Stimulated activated CD8-positive, alpha-beta memory T cell treated with anti-CD3 and anti-CD28 coated beads, Interleukin-4, amount 100 ng/mL, for 1 hour (primary cell): ENCODE measurements at places on chromosomes 12 and 14.

GRCh38 chr12:93483151-93483807 lies 16.0 kb downstream of the MRPL42 start:
- no peak for DNase-seq

DNA sequence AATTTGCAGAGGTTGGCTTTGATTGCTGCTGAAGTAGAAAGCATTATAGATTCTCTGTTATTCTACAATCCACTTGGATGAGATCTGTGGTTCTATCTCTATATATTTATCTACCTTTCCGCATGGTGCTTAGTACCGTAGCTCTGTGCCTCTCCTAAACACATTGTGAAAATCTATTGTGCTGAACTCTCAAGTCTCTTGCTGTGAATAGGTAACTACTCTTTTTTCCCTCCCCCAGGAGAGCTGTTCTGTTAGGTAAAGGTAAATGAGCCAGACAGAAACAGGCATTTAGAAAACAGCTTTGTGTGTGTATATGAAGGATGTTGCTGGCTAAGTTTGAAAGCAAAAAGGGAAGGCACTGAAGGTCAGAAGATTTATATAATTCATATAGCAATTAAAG lies 112.6 kb downstream of the BRMS1L start:
- no peak for DNase-seq

DNA sequence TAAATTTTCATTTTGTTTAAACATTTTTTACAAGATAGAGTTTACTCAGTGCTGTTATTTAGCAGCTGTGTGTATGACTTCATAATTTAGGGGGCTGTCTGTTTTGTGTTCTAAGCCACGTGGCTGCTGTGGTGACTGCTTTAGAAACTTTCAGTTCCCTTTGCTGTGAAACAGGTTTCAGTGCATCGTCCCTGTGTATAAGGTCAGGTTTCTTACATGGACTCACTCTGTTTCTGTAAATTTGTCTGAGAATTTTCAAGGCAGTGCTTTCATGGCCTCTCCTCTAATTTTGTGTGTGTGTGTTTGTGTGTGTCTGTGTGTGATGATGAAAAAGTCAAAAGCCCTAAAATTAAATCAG lies 32.4 kb downstream of the BICD1 start:
- no peak for DNase-seq

DNA sequence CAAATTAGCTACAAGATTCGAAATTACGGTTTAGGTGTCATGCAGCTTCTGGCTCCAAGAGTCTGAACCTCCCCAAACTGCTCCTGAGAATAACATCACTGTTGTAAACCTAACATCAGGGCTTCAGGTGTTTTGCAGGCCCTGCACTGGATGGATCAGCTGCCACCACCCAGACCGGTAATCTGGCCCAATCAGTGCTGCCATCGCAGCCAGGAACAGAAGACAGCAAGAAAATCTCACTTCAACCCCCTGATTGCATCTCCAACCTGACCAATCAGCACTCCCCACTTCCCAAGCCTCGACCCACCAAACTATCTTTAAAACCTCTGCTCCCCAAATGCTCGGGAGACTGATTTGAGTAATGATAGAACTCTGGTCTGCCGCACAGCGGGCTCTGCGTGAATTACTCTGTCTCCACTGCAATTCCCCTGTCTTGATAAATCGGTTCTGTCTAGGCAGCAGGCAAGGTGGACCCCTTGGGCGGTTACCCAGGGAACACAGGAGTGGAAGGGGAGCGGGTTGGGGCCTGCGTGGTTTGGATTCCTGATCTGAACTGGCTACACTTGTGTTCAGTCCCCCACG lies 268.5 kb upstream of the SFSWAP start:
- DNase-seq = no peak

DNA sequence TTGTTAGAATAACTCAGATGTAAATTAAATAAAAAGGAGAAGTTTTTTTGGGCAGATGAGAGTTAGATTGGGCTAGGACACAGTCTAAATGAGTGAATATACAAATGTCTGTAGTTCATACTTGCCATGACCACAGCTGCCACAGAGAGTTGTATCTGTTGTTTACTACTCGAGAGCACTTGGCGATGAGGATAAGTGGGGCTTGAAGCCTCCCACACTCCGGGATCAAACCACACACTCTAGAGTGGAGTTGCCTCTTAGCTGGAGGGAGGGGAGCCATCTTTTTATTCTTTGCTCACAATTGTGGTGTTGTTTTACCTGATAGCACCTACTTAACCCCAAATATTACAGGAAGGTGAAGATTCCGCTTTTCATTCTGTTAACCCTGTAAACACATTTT lies 27.5 kb downstream of the BEST3 start:
- no peak for DNase-seq

GRCh38 chr12:6145564-6145963 lies 21.1 kb upstream of the VWF start:
- no peak for DNase-seq

DNA sequence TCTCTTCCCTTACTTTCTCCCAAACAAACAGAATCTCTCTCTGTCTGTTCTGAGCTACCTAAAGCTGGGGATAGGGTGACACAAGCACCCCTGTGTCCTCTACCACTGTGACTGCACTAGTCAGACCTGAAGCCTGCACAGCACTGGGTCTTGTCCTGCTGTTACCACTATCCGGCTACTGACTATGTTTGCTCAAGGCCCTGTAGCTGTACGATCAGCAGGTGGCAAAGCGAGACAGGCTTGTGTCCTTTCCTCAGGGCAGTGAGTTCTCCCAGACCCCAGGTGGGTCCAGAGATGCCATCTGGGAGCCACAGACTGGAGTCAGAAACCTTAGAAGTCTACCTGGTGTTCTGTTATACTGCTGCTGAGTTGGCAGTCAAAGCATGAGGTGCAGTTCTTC lies 116.4 kb downstream of the NUBPL start:
- no peak for DNase-seq

- DNase-seq = peak; percentile 29
These were observed 21.3 kb downstream of the TBX3 start for GRCh38 chr12:114662512-114663177.

DNA sequence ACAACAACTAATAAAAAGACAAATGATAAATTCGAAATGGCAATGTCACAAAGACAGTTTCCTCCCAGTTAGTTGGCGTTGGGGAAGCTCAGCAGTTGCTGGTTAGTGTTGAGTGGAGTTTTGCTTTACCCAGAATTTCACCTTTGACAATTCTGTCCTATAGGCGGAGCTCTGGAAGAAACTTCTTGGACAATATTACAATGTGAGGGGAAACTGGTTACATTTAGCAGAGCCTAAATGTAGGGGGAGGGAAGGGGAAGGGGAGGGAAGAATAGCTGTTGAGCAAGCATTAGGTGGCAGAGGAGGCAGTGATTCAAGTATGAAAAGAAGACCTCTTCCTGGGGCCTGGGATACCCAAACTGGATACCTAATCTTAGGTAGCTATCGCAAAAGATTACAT lies 51.4 kb downstream of the BDKRB1 start:
- no peak for DNase-seq

DNA sequence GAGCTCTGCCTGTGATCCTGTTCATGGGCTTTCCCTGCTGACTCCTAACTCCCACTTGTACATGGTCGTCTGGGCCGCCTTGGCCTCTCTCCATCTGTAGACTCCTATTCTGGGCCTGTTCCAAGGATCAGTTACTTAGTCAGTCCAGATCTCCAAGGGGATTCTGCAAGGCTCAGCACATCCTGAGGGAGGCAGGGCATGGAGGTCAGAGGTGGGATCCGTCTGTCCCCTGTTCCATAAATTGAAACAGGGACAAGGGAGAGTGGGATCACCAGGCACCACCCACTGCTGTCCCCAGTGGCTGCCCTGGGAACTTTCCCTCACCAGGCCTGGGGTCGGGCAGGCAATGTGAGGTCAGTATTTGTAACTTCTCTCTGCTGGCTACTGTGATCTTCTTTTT lies 43.5 kb downstream of the KCTD10 start:
- no peak for DNase-seq

DNA sequence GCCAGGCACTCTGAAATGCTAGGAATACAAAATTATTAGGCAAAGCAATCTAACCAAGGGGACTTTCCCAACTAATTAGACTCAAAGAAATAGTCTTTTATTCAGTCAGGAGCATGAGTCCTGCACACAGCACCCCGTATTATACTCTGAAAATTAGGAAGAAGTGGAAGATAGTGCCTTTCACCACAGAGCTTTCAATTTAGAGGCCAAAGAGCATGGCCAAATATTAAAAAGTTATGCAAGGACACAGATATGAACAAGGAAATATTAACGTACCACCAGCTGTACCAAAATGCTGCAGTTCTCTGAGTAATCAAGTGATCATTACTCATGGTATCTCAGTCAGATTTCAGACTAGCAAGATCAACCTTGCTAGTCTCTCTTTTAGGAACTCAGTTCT lies 22.6 kb upstream of the MDM2 start:
- DNase-seq = no peak

DNA sequence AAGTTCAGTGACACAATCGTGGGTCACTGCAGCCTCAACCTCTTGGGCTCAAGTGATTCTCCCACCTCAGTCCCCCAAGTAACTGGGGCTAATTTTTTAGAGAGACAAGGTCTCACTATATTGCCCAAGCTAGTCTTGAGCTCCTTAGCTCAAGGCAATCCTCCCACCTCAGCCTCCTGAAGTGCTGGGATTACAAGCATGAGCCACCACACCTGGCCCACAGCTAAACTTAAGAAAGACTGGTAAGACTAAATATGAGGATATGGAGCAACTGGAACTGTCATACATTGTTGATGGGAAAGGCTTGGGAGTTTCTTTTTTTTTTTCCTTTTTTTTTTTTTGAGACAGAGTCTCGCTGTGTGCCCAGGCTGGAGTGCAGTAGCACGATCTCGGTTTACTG lies 34.0 kb downstream of the VRTN start:
- DNase-seq = no peak

DNA sequence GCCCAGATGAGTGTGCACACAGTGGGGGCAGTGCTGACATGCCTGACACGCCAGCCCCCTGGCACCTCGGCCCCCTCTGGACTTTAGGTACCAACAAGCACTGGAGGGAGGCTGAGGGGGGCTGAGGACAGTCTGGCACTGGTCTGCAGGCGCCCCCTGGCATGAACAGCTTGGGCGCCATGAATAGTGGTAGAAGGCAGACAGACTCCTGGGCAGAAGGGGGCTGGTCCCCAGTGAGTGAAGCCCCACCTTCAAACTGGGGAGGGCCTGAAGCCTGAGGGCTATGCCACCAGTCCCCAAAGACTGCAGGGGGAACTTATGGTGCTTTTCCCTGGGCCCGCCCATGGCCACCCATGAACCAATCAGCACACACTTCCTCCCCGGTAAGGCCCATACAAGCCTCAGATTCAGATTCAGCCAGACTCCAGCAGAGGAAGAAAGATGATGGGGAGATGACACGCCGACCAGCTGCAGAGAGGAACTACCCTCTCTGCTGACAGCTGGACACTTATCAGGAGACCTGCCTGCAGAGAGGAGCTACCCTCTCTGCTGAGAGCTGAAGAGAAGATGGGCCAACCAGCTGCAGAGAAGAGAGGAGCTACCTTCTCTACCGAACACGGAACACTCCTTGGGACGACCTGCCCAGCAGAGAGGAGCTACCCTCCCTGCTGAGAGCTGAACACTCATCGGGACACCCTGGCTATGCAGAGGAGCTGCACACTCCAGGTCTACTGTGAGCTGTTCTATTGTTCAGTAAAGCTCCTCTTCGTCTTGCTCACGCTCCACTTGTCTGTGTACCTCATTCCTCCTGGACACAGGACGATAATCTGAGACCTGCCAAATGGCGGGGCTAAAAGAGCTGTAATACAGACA lies 324.5 kb downstream of the PCNX1 start:
- DNase-seq = no peak

- DNase-seq = no peak
These were observed 387.8 kb downstream of the FLRT2 start for GRCh38 chr14:85917716-85918115.

GRCh38 chr12:132190012-132190755 lies 45.9 kb downstream of the NOC4L start:
- DNase-seq = no peak

- DNase-seq = no peak
These were observed 133.7 kb downstream of the AEBP2 start for GRCh38 chr12:19572920-19573558.

DNA sequence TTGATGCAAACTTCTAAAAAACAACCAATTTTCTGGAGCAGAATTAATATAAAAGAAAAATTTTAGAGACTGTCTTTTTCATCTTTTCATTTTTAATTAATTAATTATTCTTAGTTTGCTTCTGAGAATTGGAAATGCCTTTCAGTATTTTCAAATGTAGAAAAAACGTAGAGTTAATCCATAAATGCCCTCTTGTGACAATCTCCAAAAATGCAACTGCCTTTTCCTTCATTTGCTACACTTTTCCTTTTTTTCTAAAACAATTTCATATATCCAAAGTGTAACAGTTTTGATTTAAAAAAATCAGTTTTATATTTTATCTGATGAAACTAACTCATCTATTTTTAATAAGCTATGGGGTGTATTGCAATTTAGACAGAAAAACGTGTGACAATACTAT lies 409.3 kb downstream of the PRKD1 start:
- no peak for DNase-seq

GRCh38 chr12:7460375-7461259 lies 16.7 kb upstream of the CD163L1 start:
- DNase-seq = peak; percentile 21

DNA sequence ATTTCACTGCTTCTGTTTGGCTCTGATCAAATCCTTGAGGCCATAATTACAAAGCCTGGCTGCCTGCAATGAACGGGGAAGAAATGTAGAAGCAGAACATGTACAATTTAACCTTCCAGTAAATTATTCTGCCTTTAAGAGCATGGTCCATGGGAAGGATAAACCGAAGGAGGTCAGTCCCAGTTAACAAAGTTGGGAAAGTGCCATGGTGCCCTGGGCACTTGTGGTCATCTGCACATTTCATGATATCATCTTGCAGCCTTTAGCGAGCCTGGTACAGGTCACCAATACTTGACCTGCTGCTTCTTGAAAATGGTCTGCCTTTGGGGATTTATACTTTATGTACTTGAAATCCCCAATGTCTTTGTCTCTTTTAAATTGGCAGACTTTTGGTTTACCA lies 175.9 kb upstream of the KITLG start:
- no peak for DNase-seq

GRCh38 chr14:33674927-33675326 lies 275.9 kb downstream of the EGLN3 start:
- DNase-seq = no peak

DNA sequence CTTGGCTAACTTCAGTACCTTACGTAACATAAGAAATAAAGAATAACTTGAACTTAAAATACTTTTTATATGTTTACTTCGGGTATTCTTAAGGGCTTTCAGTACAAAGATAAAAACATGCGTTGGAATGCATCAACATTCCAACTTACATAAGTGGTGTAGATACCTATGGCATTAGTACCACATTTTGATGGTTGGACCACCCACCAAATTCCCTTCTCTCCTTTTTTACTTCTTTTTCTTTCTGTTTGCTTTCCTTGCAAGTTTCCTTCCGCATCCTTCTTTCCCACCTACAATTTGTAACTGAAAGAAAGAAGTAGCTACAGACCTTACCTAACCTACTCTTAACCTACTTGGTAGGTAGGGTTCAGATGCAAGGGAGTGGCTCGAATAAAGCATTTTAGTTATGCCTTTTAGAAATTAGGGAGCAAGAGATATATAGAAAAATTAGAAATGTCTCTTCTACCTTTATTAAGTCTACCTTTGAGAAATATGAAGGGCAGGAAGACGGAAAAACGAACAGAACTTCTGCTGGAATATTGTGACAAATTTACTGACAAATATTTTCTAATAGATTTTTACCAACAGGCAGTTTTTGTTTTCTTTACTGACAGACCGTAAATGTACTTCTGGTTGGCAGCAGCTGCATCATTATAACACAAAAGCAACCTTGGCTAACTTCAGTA lies 2.1 kb upstream of the ARHGAP5 start:
- no peak for DNase-seq

GRCh38 chr12:62537551-62537950 lies 70.9 kb downstream of the MON2 start:
- DNase-seq = no peak

- DNase-seq = no peak
These were observed 84.5 kb downstream of the VRK1 start for GRCh38 chr14:96881713-96882112.
